ENCODE measurements at places on chromosomes 6 and 20.

DNA sequence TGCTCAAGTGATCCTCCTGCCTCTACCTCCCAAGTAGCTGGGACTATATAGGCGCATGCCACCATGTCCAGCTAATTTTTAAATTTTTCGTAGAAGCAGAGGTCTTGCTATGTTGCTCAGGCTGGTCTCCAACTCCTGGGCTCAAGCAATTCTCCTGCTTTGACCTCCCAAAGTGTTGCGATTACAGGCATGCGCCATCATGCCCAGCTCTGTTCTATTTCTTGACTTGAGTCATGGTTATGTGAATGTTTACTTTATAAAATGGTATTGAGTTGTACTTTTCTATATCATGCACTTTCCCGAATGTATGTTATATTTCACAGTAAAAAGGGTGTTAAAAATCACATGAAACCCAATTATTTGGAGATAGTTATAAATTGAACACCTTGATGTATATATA is 17.3 kb upstream of the ATXN1 start:
- no peak for DNase-seq

- no peak for DNase-seq
Observed at GRCh38 chr6:160355001-160355400, 6.8 kb downstream of the SLC22A3 start.

- DNase-seq = no peak
Observed at GRCh38 chr6:125102411-125102810, 51.2 kb upstream of the TPD52L1 start.

- no peak for DNase-seq
Observed at GRCh38 chr20:17520583-17520982, 10.6 kb downstream of the BFSP1 start.
